ENCODE measurements at places on chromosomes 5 and 9.

DNA sequence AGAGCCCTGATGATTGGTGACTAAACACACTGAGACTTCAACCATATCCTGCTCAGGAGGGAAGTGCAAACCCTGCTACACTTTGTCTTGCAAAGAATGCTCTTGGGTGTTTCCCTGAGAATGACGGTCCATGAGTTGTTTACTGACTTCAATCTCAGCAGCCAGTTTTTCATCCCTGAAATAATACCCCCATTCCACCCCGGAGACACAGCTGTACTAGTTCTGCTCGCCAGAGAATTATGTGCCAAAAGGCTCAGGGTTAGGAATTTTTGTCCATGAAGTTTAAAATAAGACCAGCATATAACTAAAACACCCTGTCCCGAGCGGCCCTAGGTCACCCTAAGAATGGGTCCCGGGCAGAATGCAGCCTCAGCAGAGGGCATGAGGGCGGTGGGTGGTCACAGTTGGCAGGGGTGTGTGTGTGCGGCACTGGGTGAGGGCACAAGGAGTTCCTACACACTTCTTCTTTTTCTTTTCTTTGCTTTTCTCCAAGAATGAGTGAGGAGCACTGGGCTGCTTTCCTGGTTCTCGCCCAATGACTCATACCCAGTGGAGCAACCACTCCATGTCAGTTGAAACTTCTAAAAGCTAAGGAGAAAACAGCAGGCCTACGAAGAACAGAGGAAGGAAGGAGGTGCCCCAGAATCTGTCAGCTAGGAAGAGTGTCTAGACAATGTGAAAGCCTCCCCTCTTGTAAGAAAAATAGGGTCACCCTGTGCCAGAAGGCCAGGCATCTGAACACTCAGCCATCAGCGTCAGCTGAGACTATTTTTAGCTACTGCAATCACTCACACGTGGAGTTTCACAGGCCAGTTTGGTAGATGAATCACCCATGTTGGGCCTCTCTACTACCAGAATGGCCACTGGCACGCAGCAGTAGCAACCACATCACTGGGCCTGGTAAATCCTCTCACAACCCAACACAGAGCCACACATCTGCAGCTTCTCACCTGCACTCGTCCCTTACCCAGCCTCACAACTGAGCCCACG lies 105.9 kb downstream of the DPYSL3 start:
- peak; percentile 51 for DNase-seq

- DNase-seq = no peak
Measured at GRCh38 chr9:90180381-90180780, 462.2 kb downstream of the DIRAS2 start.

DNA sequence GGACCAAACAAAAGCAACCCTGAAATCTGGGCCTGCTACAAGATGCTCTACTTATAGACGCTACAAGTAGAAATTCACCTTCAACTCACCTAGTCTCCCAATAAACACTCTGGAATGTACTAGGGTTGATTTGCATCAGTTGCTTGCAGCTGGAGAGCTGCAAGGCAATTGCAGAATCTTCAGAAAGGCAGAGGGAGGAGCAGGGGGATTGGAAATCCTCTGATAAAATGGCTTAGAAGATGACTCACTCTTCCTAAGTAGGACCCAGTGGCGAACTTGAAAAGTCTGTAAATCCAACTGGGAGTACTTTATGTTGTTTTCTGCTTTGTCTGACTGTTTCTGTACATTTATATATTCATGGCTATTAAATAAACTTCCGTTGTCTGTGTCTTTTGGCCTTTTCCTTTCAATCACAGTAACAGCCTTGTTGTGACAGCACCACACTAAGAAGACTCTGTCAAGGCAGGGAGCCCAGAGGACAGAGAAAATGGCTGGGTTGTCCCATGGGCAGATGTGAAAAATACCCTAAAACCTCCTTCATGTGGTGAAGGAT lies 14.7 kb upstream of the MLLT3 start:
- DNase-seq = no peak

GRCh38 chr5:99605904-99606303 lies 677.1 kb upstream of the CHD1 start:
- no peak for DNase-seq

- DNase-seq = no peak
Measured at GRCh38 chr9:89358985-89359384, 40.7 kb downstream of the SECISBP2 start.

DNA sequence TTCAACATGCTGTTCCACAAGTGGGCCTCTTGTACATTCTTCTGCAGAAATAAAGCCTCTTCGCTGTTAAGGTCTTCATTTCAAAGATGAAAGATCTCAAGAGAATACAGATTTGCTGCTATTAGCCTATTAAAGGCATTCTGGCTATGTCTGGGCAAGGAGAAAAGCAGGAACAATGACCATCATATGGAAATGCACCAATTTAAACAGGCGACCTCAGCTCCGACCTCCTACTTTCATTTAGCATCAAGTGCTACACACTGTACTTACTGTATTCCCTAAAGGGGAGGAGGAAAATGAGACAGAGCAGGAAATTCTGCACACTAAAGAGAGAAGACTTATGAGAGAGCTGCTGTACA lies 64.8 kb downstream of the HABP4 start:
- DNase-seq = no peak

DNA sequence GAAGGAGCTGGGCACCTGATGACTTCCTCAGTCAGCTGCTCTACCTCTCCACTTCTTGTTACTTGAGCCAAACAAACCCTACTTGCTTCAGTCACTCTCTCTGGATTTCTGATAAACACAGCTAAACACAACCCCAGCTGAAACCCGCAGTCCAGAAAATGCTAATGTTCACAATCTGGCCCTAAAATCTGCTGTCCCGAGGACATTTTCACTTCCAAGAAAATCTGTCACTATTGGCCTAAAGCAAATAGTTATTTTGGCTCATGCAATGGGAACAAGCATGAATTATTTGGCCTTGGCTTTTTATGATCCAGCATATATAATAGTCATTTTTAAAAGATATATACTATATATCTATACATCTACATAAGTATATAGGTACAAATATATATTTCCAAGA lies 19.1 kb downstream of the FAM81B start:
- DNase-seq = no peak

GRCh38 chr9:100190339-100190738 lies 91.3 kb downstream of the INVS start:
- no peak for DNase-seq

Measured in GM13976 (cell line).